ENCODE measurements at places on chromosomes 7 and 10.

DNA sequence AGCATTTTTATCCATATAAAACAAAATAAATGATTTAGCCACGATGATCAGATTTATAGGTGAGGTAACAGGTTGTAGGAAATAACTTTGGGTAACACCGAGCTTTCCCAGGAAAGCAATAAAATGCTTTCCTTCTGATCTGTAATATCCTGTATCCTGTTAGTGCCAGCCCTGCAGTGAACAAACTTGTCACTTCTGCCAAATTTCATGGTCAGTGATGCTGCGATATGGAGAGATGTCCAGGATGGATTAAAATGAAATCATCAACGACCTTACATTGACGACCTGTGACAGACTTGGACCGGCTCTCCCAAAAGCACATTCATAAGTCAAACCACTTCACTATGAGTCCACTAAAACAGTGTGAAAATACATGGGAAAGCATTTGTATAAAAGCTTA is 608.0 kb upstream of the NRP1 start:
- no peak for DNase-seq

GRCh38 chr7:87128861-87129267 is 23.4 kb upstream of the DMTF1 start:
- no peak for DNase-seq

GRCh38 chr7:92768501-92769393 is 67.6 kb downstream of the CDK6 start:
- no peak for DNase-seq

GRCh38 chr7:43703573-43703972 is 25.8 kb downstream of the COA1 start:
- no peak for DNase-seq

DNA sequence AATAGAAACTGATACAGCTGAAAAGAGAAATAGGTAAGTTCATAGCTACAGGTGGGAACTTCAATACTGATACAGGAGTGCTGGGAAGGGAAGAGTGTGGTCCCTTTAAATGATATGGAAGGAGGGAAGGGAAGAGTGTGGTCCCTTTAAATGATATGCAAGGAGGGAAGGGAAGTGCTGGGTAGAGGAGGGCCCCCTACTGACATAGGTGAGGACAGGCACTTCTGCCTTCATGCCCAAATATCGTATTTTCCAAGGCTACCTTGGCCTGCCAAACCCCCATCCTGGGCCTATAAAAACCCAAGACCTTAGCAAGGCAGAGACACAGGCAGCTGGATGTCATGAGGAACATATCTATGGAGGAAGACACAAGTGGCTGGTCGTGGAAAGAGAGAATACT is 92.3 kb downstream of the MAGI2 start:
- no peak for DNase-seq

DNA sequence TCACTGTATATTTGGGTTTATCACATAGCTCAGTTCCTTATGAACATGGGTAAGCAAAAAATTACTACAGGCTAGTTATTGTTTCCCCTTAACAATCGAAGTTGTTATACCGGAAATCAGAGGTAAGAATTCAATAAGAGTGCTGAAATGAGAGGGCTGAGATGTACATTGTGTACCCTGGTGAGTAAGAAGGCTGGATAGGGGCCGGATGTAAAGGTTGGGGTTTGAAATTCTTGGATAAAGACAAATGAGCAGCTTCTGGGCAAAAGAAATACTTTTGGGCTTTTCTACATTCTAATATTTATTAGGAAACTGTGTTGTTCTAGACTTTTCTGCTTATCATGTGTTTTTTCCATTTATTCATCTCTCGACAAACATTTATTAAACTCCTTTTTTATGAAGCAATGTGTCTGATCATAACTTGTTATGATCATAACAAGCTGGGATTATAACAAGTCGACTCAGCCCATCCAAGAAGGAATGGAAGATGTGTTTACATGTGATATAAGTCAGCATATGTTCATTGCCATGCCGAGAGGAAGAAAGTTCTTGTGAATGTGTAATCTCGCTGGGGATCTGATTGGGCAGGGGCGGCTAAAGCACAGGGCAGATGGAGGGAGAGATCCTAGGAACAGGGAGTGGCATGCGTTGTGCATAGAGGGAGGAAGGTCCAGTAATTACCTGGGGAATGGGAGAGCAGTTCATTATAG is 155.3 kb downstream of the PLXDC2 start:
- DNase-seq, result no peak

- DNase-seq, result peak; percentile 9
Measured at GRCh38 chr10:77173615-77174461, 463.8 kb downstream of the KCNMA1 start.

DNA sequence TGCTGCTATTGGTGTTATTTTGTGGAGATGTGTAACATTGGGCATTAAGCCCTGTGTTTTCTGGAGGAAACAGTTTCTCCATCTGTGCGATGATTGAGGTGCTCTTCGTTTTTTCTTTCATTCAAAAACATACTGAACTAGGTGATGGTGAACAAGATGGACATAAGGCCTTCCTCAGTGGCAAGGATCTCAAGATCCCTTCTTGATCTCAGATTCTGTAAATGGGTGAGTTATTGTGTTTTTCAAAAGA is 759 bp upstream of the ELAPOR2 start:
- no peak for DNase-seq

DNA sequence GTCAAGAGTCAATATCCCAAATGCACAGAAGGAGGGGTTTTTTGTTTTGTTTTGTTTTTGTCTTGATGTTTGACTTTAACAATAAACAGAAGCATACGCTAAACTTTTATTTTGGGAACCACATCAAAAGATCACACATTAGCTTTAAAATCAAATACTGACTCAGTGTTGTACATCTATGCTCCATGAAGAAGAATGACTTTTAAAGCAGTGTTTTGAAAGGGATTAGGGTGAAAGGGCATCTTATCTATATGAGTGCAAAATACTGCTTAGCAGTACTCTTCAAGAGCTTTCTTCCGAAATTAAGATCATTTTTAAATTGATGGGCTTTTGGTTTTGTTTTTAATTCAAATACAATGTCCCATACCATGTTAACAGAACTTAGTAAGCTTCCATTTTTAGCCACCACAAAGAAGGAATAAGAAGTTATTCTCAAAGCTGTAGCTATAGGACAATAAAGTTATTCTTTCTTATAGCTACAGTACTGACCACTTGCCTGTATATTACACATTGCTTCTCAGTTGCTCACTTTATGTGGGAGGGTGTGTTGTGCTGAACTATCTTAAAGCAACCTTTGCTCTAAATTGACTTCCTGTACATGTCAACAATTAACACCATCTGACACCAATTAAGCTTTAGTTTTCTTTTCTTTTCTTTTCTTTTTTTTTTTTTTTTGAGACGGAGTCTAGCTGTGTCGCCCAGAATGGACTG is 144.3 kb upstream of the KAT6B start:
- DNase-seq, result no peak

GRCh38 chr10:60206735-60207134 is 182.9 kb downstream of the ANK3 start:
- no peak for DNase-seq

DNA sequence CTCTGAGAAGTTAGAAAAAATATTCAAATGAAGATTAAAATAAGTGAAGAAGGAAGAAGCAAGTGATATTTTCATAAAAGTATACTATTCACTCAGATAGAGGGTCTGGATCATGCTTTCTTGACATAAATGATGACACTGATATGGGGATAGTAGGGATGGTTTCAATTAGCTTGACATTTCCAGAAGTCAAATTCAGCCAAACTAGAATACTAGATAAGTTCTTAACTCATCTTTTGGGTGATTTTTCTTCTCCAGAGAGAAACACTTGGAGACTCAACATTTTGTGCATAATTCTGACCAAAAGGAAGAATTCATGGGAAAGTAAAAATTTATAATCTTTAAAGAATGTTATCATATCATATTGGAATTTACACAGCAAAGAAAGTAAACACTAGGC is 152.0 kb upstream of the LRGUK start:
- no peak for DNase-seq

DNA sequence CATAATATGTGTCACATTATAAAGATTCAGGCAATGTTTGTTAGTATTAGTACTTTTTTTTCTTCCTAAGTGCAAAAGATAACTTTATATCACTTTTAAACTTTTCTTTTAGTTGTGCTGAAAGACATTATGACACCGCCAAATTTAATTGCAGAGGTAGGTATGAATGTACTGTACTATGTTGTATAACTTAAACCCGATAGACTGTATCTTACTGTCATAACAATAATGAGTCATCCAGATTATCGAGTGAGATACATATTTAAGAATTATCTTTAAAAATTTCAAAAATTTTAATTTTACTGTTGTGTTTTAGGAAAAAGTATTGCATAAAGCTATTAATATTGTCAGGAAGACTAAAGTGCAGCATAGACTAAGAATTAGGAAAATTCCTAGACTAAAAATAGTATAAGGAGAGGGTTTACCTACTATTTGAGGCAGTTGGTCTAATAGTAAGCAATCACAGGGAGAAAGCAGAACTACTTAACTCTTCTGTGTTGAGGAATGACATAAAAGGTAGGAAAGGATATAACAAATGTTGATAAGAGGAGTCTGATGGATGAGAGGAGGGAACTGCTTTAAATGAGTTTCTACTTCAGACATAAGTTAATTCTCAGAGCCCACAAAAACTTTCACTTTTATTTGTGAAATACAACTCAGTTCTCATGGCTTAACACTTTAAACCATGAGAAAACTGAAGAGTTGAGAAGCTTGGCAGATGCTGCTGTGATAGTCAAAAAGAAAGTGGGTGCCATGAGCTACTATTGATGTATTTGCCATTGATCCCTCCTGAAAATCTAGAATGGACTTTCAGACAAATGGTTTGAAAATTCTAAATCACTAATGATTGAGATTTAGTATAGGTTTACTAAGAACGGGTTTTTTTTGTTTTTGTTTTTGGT is 67.8 kb downstream of the PTEN start:
- DNase-seq, result no peak

DNA sequence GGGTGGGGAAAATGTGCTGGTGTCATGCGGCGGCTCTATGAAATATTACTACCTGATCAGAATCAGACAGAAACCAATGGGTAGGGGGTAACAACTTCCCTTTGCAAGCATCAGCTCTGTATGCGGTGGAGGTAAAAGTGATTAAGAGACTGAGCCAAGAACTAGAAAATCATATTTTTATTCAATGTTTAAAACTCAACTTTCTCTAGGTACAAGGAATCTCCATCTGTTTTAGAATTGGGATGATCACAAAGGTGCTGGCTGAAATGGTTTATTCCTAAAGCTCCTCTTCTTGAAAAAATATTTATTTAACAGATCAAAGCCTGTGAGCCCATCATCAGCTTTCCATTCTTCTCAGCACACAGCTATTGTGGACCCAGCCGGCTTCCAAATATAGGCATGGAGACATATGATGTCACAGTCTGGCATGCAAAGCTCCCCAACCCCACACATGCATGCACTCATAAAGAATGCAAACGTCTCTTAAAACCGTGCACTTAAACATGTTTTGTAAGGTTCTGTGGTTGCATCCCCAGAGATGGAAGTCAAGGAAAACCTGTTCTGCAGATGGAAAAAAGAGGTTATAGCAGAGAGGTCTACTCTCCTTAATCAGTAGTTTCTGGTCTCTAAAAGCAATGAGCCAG is 126.0 kb downstream of the SKIDA1 start:
- no peak for DNase-seq

DNA sequence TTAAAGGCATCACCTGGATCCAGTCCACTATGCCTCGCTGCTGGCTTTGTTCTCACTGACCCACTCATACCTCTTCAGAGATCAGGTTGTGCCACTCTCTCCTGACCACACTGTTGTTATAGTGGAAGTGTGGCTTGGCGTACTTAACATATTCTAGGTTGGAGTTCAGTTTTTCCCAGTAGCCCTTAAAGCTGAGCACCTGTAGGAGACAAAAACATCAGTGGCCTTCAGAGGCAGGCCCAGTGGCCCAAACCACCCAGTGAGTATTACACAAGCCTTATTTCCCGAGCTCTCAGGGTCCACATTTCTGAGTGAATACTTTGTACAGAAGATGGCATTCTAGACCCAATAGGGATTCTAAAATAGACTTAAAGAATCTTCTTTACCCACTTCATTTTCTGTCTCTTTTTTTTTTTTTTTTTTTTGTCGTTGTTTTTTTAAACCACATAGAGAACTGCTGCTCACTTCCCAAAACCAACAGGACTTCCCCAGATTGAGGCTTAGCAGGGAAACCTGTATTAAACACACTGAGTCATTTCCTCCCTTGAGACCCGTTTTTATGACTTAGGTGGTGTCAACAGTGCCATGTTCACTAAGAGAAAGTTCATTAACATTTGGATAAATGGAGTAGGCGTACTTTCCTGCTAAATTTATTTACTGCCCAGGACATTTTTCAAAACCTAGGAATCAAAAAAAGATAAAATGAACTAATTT is 85.8 kb downstream of the GSAP start:
- DNase-seq, result no peak

- no peak for DNase-seq
Measured at GRCh38 chr10:132730573-132730953, 55.4 kb downstream of the NKX6-2 start.

DNA sequence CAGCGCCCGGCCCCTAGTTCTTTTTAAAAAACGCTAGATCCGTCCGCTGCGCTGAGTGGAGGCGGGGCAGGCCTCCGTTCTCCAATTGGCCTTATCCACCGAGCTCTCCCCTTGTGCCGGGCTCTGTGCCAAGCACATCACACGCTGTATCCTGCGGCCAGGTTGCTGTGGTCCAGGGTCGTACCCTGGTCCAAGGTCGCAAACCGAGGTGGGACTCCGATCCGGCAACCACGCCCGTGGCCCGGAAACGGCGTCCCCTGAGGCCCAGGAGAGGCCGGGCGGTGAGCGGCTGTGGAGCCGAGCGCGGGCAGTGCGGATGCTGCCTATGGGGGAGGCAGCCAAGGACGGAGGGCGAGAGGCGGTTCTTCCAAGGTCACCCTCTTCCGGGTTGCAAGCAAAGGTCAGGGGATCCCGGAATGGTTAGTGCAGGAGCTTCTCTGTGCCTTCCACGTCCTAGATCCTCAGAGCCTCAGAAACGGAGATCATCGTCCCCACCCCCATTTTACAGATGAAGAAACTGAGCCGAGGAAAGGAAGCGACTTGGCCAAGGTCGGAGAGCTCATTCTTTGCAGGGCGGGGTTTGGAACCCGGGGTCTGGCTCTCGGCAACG is 72.4 kb upstream of the LRRC4 start:
- no peak for DNase-seq

DNA sequence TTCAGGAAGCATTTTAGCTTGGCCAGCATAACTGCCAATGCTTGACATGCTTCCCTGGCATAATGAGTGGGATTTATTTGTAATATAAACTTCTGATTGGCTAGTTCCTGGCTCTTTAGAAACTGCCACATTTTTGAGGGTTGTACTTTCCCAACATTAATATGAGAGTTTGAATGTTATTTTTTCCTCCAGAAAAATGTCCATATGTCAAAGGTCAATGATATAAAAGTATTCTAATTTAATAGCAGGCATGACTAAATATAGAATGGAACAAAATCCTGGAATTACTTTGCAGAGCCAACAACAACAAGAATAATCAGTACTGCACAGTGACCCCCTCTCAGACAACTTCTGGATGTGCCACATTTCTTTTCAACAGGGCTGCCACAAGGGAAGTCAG is 352.6 kb downstream of the PRPF18 start:
- DNase-seq, result no peak

DNA sequence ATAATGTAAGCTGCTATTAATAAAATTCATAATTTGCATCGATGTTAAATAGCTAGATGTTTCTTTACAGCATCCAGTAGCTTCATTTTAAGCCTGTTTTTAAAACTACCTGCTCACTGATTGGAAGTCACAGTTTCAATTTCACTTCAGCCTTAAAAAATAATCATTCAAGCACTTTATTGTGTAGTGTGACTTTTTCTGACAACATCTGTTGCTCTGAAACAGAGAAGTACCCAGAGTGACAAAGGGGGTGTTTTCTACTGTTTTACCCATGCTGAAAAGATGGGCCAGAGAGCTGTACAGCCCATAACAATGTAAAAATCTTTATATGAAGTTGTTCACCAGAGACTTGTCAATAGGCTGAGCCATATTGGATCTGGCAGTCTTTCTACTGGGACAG is 437.2 kb downstream of the MDFIC start:
- DNase-seq, result no peak

All from activated T-helper 1 cell treated with anti-CD3 and anti-CD28 coated beads, Interleukin-2, amount 50 U/mL, for 16 hours (primary cell).